ENCODE measurements at places on chromosomes 6 and 20.

DNA sequence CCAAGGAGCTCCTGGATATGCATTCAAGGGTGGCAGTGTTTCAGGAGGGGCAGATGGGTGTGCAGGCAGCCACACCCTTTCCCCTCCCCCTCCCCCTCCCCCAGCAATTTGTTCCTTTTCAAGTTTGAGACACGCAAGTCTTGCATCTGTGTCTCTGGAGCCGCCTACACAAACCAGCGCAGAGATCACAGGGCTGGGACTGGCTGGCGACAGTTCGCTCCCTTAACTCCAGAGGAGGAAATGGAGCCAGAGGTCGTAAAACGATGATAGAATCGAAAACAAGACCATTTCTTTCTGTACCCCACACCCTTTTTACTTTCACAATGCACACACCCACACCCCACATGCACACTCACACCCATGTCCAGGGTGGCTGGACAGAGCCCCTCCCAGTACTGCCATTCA, 163.1 kb downstream of the LY86 start:
- DNase-seq, result peak; percentile 96

- DNase-seq, result no peak
Measured at GRCh38 chr6:133939778-133940667, 13.0 kb upstream of the TBPL1 start.

GRCh38 chr6:3289664-3290055, 30.9 kb downstream of the PSMG4 start:
- no peak for DNase-seq

DNA sequence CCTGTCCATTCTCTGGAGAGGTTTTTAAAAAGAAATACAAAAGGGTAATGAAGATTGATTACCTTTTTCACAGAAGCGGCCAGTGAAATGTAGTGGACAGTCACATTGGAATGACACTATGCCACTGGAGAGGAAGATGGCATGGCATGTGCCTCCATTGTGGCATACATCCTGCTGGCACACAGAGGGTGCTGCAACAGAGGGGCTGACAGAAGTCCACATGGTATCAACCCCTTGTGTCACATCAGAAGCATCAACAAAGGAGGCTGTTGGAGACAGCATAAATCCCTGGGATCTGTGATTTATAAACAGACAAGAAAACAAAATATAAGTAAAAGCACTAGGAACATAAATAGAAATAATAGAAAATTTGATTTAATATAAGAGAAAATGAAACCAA, 594.9 kb downstream of the PHF3 start:
- DNase-seq, result no peak

- DNase-seq, result no peak
Measured at GRCh38 chr6:41712651-41713103, 22.7 kb downstream of the TFEB start.

GRCh38 chr6:100899202-100899601, 18.1 kb upstream of the ASCC3 start:
- no peak for DNase-seq

DNA sequence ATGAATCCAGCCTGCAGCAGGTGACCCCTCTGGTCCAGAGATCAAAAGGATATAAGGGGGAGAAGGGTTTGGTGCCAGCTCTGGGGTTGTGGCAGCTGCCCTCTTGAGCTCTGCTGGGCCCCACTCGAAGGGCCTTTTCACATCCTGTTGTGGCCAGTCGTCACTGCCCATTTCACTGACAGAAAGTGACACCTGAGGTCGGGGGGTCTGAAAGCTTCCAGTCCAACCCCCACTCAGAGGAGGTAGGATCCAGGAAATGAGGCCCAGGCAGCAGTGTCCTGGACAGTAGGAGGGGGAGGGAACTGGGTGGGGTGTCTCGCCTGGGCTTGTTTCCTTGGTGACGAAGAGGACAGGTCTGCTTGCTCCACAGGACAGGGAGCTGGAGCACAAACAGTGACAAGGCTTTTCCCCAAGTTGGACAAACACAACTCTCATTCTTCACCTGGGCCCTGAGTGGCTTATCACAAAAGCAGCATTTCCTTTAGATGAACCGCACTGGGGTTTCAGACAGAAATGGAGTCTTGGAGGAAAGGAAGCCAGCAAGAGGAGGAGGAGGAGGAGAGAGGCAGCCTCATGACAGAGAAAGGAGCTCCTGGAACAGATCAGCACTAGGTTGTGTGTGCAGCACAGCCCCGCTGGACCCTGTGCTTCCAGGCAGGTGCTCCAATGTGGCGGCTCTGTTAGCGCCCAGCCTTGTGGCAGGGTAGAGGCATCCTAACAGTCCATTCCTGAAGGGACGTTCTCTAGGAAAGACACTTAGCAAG, 11.0 kb downstream of the FRS3 start:
- no peak for DNase-seq

- DNase-seq, result no peak
Measured at GRCh38 chr6:151242420-151242861, 2.7 kb downstream of the AKAP12 start.

GRCh38 chr6:110392727-110393126, 22.6 kb downstream of the DDO start:
- DNase-seq, result no peak

- DNase-seq, result no peak
Measured at GRCh38 chr6:82989736-82990290, 75.8 kb downstream of the UBE3D start.

DNA sequence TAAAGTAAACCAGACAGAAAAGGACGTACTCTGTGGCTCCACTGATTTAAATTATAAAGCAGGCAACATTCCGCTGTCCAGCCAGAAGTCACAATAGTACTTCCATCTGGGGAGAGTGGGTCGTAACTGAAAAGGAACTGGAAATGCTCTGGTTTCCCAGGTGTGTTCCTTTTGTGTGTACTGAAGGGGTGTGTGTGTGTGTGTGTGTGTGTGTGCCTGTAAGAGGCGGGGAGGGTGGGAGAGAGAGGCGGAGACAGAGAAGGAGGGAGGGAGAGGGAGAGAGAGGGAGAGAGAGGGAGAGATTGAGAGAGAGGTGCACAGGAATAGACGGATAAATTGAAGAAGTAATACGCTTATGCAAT, 178.4 kb upstream of the ZNF184 start:
- DNase-seq, result no peak

- DNase-seq, result no peak
Measured at GRCh38 chr20:35295058-35295457, 2.8 kb upstream of the FAM83C start.

- DNase-seq, result no peak
Measured at GRCh38 chr20:62489186-62489931, 13.6 kb upstream of the GATA5 start.

GRCh38 chr6:6875818-6876470, 231.8 kb upstream of the RREB1 start:
- peak; percentile 93 for DNase-seq

GRCh38 chr6:166586424-166587156, at the start of gene RAMACL:
Gene RAMACL, minus strand, starts transcription at chr6:166586678. Its CDS starts 201 bp downstream, at chr6:166586477.
- DNase-seq, result no peak

DNA sequence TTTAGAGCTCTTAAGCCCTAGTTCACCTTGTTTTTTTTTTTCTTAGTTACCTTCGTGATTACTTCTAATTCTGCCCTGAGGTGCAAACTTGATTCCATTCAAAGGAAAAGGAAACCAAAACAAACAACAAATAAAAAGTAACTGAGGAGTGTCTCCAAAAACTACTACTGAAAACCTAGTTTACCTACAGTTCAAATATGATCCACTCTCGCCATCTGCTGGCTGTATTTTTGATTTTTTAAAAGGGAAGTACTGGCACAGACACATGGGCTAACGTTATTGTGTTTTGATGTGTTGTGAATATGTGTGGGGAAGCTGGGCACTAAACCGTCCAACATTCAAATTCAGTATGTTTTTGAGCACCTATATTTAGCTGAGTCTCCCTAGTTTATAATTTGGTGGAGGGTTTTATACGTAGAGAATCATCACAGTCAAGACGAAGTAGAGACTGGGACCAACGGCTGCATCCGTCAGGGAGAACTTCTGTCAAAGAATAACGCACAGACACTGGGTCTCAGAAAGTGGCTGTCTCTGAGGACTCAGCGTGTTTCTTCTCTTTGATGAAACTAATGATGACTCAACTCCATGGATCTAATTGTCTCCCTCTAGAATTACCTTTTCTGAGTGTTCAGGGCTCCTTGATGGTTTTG, 373.5 kb upstream of the BTBD3 start:
- DNase-seq, result peak; percentile 69

DNA sequence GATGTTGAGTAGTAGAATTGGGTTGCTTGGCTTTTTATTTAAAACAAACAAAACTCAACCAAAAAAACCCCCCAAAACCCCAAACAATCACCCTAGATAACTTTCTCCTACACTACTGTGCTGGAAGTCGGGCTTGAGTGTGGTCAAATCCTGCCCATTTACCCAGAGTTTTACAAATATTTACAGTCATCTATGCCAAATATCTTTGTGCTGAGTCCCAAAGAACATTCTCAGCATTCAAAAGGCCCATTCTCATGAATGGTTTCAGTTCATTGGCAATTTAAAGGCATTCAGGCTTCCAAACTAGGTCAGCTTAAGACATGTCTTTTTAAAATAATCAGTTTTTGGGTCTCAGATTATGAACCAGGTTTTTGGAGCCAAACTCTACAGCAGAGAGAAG, 1.8 kb downstream of the RNF144B start:
- no peak for DNase-seq

- DNase-seq, result no peak
Measured at GRCh38 chr20:54650052-54650719, 174.8 kb downstream of the DOK5 start.

DNA sequence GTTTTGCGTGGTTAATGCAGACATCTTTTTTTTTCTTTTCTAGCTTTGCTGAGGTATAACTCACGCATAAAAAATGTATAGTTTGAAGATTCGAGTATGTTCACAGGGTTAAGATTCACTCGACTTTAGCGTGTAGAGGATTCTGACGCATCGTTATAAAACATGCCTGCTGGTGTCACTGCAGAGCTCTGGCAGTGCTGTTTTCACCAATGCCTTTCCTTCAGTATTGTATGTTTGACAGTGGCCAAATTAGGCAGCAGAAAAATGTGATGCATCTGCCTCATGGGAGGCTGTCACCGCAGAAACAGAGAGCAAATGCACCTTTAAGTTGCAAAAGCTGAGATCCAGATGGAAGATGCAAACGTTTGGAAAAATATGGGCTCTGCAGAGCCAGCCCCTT, 18.0 kb upstream of the SIRPB2 start:
- peak; percentile 53 for DNase-seq

DNA sequence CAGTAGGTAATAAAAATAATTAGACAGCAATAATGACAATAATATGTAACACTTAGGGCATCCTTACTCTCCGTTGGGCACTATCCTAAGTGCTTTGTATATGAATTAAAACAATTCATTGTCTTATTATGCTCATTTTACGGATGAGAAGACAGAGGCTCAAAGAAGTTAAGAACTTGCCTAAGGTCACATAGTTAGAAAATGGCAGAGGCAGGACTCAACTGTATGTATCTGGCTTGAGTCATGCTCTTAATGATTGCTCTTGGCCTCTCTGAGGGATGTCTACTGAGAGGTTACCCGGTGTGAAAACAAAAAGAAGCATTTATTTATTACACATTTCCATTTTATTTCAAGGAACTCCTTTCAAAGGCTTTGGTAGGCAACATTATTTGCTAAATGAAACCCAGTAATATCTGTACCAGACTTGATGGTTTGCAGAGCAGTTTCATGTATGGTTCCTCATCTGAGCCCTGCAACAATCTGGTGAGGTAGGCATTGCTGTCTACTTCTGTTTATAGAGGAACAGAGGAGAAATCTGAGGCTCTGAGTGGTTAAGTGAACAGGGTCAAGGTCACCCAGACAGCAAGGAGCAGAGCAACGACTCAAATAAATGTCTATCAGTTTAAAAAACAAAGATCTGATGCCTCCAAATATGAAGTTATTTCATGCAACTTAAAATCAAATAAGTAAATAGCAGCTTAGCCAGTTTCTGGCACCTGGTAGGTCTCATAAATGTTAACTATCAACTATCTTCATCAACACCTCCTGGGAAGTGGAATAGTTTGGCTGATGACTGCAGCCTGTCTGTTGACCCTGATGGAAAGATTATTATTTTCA, 4.2 kb upstream of the PARD6B start:
- DNase-seq, result peak; percentile 60

DNA sequence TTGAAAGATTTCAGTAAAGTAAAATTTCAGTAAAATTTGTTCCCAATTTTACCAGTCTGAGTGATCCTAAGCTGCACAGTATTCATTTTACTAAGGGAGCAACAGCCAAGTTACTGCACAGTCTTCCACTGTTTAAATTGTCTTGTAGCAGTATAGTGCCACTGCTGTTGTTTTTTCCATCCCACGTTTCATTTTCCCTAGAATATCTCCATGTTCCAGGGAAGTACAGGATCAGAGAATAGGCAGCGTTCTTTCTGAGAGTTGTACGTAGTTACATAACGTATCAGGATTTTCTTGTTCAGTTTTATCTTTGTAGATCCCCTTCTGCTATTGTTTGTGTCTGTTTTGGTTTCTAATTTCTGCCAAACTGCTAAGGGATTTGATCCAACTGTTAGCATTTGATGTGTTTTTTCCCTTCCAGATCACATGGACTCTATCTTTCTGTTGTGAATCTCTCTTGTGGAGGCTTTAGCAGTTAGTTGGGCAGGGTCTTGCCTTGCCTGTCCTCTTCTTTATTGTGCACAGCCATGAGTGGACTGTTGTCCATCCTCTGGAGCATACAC, 38.4 kb downstream of the BCKDHB start:
- no peak for DNase-seq
